Stimulated activated CD4-positive, alpha-beta T cell treated with anti-CD3 and anti-CD28 coated beads, TNF-alpha, amount 100 ng/mL, for 1 hour (primary cell): ENCODE measurements at places on chromosomes 7 and 10.

DNA sequence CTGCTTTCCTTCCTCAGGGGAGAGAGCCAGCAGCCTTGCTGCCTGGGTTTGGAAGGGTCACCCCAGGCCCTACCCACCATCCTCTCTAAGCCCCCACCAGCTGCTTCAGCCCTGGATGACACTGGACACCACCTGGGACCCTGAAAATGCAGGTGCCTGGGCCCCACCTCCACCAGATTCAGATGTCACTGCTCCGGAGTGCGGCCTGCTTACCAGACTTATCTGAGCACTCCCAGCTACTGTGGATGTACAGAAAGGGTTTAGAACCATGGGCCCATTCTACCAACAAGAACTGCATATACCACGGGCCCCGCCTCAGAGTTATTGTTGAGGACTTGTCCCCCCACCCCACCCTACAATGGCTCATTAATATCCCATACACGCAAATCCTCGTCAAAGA lies 172.3 kb downstream of the PTPRN2 start:
- no peak for DNase-seq

GRCh38 chr10:59575269-59575668 lies 134.4 kb downstream of the SLC16A9 start:
- DNase-seq: no peak

- DNase-seq: no peak
Measured at GRCh38 chr10:122499491-122499941, 38.2 kb downstream of the HTRA1 start.

DNA sequence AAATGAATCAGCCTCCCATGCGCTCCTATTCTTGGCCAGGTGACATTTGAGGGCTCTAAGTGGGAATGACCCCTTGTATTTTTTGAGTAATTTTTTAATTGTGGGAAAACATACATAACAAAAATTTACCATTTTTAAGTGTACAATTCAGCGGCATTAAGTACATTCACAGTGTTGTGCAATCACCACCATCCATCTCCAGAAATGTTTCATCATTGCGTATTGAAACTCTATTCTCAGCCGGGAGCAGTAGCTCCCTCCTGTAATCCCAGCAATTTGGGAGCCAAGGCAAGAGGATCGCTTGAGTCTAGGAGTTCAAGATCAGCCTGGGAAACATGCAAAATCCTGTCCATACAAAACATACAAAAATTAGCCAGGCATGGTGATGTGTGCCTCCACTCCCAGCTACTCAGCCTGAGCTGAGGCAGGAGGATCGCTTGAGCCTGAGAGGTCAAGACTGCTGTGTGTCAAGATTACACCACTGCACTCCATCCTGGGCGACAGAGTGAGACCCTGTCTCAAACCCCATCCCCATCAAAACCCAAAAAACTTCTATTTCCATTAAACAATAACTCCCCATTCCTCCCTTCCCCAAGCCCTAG lies 2.5 kb downstream of the ANTXRL start:
- DNase-seq: no peak

DNA sequence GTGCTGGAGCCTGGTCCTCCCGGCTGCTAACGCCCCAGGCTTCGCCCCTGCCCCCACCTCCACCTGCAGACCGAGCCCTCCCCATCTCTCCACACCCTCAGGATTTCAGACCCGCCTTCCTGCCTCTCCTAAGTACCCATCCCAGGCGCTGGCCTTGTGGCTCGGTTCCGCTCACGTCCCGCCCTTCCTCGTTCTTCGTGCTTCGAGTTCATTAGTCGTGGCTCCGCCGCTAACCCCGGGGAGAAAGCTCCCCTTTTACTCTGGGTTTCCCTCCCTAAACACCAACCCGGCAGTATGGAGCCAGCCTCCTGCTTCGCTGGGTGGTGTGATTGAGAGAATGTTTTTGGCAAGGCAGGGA lies 11.2 kb downstream of the EMX2 start:
- DNase-seq: no peak

GRCh38 chr7:4906682-4907081 lies 23.2 kb upstream of the RADIL start:
- no peak for DNase-seq

DNA sequence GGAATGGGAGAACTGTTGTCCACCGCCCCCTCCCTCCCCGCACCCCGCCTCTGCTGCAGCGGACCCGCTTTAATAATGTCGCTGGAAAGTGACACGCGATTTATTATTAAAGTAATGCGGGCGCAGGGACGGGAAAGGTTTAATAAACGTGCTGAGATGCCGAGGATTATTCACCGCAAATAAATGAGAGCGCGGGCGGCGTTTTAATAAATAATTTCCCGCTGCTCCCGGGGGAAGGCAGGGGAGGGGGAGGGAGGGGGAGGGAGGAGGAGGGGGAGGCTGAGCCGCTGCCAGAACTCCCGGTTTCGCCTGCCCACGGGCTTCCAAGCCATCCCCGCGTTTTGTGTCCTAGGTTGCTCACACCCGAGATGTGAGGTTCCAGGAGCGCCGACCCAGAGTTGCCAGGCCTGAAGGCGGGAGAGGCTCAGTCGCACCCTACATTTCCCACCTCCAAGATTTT lies 5.1 kb downstream of the KAZALD1 start:
- DNase-seq: no peak

DNA sequence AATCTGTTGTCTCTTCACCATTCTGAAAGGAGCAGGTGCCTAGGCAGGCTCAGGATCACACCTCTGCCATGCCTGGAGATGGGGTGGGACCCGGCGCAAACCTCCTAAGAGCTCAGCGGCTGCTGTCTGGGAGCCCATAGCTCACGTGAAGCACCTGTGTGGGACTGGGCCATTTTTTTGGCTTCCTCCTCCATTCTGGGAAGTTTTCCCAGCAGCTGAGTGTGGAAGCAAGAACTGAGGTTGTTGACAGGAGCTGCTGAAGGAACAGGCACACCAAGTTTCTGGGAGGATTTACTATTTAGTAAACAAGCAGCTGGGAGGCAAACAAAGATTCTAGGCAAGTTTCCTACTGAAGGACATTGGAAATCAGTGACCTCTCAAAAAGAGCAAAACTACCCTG lies 77.3 kb downstream of the FAM13C start:
- no peak for DNase-seq

GRCh38 chr10:62916141-62916603 lies 100.0 kb upstream of the EGR2 start:
- no peak for DNase-seq

- peak; percentile 98 for DNase-seq
Measured at GRCh38 chr10:58384999-58385783, at the start of gene TFAM. TSS of gene TFAM (plus strand) at chr10:58385410. CDS start at chr10:58385548, 138 bp downstream.
